ENCODE measurements at places on chromosomes 2 and 18.

DNA sequence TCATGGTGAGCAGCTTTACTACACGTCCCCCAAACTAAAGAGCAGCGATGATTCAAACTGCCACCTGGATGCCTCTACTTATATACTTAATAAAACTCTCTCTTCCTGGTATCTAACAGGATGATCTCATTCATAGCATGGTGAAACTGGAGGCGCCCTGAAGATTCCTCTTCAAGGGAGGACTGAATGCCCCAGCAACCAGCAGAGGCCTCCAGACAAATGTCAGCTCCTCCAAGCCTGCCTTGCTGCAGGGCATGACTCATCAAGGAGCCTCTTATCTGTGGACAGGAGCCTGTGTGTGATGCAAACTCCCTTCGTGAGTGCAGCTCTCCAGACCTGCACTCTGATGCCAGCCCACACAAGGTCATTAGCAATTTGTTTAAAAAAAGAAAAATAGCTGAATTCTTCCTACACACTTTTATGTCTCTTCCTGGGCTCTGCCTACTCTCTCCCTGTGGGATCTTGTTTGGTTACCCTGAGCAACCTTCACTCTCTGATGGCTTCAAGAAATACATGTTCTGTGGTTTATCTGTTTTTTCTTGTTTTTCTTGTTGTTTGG, 30.2 kb downstream of the LONRF2 start:
- DNase-seq = peak; percentile 94

DNA sequence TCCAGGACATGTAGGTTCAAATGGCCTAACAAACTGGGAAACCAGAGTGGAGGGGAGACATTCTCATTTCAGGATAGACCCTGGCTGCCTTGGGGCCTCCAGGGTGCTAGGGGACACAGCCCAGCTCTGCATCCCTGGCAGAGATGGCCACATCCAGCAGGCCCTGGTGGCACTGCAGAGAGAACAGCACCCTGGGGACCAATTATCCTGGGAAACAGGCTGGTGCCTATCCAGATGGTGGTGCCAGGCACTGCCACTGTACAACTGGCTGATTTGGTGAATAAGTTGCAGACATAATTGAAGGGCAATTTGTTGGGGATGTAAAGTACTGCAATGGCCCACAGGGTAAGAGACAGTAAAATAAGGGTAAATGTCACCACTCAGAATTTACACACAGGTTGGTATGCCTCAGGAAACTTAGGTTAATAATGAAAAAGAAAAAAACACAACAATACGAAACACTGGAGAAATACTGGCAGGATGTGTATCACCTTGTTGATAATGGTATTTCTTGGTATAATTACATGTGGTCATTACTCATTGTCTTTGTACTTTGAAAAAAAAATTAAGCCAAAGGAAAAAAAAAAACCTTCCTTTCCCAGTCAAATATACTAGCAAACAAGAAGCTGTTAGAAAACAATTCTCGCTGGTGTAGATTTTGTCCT, 12.8 kb upstream of the SFTPB start:
- DNase-seq = peak; percentile 33

GRCh38 chr2:9556121-9556743, 602 bp upstream of the ADAM17 start:
- DNase-seq = peak; percentile 61

DNA sequence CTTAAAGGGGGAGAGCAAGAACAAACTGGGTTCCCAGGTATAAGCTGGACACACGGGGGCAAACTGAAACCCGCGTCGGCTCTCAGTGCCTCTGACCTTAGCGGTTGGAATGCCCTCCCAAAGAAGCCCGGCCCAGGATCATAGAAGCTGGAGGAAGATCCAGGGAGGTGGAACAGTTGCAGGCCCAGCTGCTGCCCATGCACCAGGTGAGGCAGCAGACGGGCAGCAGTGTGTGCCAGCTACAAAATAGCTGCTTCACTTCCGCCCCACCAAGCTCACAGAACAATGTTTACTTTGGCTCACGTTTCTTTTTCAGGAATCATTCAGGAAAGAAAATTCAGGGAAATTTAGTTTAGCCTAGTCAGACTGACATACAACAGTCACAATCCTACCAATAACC, 3.9 kb upstream of the ERMN start:
- no peak for DNase-seq

- no peak for DNase-seq
These were observed 157.9 kb downstream of the ARL4C start for GRCh38 chr2:234339011-234339410.

DNA sequence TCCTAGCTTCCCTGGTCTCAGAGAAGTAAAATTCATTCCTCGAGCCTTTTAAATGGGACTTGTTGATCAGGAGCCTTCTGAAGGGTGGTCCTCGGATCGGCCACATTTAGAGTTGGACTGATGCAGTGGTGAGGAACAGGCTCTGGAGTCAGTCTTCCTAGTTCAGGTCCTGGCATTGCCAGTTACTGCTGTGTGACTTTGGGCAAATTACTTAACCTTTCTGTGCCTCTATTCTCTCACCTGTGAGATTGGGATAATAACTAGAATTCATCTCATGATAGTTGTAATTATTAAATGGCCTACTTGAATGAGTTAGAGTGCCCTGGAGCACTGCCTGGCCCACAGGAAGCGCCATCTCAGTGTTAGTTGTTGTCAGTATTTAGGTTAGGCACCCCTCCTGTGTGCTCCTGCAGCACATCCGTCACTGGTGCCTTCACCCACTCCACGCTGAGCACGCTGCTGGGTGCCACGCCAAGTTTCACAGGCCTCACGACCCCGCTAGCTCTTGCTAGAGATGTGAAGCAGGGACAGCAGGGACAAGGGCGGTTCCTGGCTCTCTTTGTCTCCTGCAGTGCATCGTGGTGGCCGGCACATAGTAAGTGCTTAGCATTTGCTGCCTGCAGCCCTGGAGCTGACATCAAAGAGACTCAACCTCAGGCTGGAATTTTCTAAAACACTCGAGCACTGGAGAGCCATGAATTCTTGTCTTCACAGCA, 122.9 kb downstream of the FAM210A start:
- DNase-seq = no peak
